EH (cell line): ENCODE measurements at places on chromosomes 12 and 14.

DNA sequence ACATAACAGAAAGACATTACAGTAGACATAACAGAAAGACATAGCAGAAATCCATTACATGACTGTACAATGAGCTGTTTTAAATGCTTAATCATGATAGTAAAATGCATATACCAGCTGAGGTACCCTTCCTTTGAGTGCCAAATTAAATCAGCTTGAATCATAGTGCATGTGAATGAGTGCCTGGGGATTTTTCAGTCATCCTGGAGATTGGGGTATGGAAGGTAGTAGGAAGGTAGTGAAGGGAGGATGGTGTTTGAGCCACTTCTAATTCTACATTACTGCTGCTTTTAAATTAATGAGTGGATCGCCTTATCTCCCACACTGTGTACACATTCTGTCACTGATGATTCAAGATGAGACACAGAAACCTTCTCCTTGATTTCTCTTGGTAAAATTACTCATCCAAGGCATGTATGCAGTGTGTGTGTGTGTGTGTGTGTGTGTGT lies 534.2 kb downstream of the LRFN5 start:
- DNase-seq = peak; percentile 1

GRCh38 chr12:41743835-41744234 lies 400.8 kb downstream of the GXYLT1 start:
- peak; percentile 0 for DNase-seq

DNA sequence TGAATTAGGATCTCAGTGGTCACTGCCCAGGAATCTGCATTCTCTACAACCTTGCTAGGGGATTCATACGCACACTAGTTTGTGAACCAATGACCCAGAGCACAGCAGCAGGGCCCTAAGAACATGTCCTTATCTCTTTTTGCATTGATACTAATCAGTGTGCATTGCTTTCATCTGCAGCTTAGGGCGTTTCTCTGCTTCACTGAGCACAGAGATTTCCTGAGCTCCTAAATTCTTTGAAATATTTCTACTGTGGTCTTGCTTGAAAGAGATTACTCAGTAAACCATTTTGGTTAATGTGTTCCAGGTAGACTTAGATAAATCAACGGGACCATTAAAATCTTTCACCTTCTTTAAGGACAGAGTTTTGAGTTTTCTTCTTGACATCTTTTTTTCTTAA lies 351.3 kb upstream of the KITLG start:
- DNase-seq = no peak

- peak; percentile 63 for DNase-seq
These were observed 11.9 kb downstream of the CFAP54 start for GRCh38 chr12:96501133-96501761.

DNA sequence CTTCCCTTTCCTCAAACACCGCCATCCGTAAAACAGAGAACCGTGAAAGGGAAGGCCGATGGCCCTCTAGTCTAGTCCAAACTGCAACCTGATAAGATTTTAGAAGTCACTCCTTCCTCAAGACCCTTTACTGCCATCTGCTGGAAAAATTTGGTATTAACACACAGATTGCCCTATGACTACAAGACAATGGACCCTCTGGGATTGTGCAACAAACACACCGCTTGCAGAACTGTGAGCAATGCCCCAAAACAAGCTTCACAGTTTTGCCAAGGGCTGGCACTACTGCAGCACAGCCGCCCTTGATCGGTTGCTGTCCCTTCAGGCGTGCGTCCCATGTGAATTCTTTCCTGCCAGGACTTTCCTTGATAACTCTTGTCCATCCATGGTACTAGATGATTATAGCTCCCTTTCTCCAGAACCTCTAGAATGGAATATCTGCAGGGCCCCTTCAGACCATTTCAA lies 23.1 kb downstream of the LLPH start:
- DNase-seq = peak; percentile 91

- no peak for DNase-seq
These were observed 245.7 kb downstream of the CEP128 start for GRCh38 chr14:80695869-80696268.

GRCh38 chr14:75449696-75450095 lies 21.9 kb downstream of the JDP2 start:
- DNase-seq = no peak

DNA sequence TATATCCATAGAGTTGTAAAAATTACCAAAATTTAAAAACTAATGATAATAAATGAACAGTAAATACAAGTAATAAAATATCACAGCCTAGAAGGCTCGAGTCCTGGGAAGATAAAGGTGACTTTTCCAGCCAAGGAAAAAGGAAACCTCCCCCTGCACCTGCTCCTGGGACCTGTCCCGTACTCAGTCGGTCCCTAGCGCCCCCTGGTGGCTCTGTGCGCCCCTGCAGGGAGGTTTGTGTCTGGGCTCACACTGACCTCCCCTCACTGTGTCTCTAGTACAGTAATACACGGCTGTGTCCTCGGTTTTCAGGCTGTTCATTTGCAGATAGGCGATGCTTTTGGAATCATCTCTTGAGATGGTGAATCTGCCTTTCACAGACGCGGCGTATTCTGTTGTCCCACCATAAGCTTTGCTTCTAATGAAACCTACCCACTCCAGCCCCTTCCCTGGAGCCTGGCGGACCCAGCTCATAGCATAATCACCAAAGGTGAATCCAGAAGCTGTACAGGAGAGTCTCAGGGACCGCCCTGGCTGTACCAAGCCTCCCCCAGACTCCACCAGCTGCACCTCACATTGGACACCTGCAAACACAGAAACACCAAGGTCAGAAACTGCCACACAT lies 1030.4 kb downstream of the TMEM121 start:
- no peak for DNase-seq

- no peak for DNase-seq
These were observed 1221.4 kb downstream of the VRK1 start for GRCh38 chr14:98018628-98019027.

DNA sequence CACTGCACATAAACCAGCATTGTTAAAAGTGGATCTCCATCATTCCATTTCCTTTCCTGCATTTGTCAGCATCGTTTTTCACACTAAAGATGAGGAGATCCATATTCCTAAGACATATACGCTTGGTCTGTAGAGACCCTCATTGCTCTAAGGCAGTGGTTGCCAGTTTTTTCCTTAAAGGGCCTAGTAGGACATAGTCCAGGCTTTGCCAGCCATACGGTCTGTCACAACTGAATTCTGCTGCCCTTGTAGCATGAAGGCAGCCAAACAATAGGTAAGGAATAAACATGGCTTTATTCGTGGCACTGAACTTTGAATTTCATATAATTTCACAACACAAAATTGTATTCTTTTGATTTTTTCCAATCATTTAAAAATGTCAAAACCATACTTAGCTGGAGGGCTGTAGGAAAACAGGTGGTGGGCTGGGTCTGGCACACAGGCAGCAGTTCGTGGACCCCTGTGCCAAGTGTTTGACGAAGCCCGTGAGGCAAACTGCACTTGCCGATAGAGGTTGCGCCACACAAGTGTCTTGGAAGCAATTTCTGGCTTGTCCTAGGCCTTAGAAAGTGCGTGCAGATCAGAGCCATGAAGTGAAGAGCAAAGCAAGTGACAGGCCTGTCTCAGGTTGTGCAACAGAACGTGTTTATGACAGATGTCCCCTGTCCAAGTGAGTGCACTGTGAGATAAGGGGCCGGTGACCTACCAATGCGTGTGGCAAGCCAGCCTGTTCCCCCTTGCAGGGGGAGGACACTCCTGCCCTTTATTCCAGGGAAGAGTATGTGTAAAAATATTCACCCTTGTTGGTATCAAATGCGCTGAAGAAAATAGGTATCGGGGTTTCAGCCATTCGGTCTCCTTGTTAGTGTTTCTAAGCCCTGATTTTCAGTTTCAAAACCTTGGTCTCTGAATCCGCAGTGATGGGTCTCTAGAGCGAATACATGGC lies 916 bp upstream of the CHPT1 start:
- no peak for DNase-seq

GRCh38 chr12:44812062-44812461 lies 64.1 kb downstream of the NELL2 start:
- DNase-seq = peak; percentile 1

DNA sequence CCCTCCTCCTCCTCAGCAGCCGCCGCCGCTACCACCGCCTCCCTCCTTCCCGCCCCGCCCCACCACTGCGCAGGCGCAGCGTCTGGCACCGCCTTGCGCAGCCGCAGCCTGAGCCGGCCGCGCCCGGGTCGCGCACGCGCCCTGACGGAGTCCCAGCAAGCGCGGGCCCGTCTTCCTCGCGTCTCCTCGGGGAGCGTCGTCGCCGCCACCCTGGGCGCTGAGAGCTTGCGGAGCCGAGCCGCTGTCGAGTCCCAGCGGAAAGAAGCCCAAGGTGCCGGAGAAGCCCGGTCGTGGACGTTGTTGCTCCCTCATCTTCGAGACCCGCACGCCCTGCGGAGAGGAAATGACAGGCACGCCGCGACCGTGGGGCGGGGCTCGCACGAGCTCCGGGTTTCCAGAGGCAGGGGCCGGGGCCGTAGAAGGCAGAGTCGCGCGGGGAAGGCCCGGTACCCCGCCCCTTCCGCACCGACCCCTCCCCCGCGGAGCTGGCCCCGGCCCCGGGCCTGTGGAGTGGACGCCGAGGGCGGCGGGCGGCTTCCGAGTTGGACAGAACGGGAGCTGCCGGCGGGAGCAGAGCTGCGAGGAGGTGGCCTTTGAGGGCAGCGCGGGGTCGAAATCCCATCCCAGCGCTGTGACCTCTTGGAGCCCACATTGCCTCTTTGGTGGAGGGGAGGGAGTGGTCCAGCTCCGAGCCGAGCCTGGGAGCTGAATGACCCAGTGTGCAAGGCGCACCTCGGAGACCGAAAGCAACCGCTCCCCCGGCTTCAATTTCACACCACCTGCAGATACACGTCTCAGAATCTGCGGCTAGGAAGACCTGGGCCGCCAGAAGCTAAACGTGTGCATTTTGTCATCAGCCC lies 469 bp upstream of the RAB35 start:
- peak; percentile 95 for DNase-seq

- no peak for DNase-seq
These were observed 38.4 kb upstream of the CCT2 start for GRCh38 chr12:69546693-69547438.

DNA sequence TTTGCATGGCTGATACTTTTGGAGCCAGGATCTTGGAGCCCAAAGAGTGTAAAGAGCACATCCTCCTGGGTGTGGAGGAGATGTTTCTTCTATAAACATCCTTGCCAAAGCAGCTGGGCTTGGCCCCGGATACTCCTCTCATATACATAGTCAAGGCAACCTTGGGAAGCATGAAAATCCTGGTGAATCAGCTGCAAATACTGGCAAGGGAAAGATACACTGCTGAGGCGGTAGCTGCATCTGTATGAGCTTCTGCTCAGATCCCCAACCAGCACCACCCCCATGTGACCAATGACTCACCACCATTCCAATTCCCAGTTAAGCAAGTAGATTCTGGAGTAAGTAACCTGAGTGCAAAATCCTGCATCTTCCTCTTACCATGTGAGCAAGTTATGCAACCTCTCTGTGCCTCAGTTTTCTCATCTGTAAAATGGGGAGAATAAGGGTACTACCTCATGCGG lies 567.4 kb downstream of the MED13L start:
- peak; percentile 92 for DNase-seq

- DNase-seq = no peak
These were observed 684 bp upstream of the ABCB9 start for GRCh38 chr12:122966743-122967550.

DNA sequence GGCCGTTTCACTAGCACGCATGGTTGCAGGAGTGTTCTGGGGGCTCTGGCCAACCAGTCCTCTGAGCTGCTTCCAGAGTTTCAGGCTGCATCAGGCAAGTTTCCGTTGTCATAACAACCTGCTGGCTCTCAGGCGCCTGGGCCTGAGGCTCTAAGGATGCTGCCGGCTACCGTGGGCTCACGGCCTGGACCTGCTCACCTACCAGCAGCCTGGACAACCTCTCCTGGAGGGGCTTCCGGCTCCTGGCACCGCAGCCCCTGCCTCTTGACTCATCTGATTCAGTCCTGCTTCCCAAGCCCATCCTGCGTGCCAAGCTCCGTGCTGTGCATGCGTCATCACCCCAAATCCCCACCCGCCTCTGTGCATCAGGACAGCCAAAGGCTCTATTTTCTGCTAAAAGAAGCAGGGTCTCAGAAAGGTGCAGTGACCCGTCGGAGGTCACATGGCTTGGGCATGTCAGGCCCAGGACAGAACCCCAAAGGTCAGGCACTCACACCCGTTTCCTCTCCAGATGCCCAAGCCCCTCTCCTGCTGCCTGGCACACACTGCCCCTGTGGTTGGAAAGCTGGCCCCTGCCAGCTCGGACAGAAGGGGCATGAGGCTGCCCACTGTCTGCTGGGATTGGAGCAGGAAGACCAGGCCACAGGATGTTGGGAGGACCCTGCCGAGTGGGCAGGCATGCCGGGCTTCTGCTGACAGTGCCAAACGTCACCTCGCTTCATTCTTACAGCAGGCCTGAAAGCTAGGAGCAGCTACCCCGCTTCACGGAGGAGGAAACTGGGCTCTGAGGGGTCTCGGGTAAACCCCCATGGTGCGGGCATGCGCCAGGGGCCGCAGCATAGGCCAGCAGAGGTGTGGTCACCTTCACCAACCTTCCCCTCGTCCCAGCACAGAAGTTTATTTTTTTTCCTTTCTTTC lies 5.7 kb downstream of the BEGAIN start:
- DNase-seq = no peak

- DNase-seq = peak; percentile 48
These were observed 125.1 kb downstream of the CRADD start for GRCh38 chr12:93802293-93802692.

- no peak for DNase-seq
These were observed 223.9 kb upstream of the DAAM1 start for GRCh38 chr14:58964598-58964928.

DNA sequence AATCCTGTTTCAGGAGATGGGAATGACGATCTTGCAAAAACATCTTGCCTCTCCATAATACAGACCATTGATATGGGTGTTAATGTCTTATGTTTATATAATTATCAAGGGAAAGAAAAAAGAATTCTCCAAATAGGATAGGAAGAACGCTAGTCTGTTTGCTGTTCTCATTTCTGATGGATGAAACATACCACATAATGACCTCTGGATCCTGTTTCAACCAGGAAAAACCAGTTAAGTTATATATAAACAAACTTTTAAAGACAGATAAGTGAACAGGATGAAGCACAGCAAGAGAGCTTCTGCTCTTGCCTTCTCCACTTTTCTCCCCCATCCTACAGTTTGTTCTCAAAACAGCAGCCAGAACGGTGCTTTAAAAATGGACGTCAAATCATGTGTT lies 27.8 kb downstream of the COQ6 start:
- DNase-seq = peak; percentile 80

- no peak for DNase-seq
These were observed 75.1 kb upstream of the SLC38A4 start for GRCh38 chr12:46900734-46901463.

- no peak for DNase-seq
These were observed 38.8 kb downstream of the HSD17B6 start for GRCh38 chr12:56801661-56802622.

DNA sequence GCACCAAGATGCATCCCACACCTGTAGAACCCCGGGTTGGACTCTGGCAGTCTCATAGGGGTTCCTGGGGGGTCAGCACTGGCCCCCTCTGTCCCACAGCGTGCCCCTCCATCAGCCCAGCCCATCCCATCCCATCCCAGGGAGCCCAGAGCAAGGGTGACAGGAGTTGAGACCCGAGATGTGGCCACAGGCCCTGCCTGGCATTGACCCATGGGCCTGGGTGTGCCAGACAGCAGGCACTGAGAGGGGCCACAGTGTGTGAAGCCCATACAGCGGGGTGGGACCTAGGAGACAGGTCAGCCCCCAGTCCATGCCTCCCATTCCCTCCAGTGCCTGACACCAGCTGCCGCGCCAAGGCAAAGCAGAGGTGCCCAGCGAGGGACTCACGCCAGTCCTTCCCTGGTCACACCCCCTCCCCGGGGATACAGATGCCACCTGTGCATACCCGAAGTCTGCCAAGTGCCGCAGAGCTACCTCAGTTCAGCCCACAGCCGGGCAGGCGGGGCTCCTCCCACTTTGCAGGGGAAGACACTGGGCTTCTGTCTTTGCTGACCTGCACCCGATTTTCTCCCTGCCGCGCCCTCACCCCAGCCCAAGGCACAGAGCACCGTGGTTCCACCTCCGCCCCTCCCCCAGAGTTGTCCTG lies 50.4 kb downstream of the CYP46A1 start:
- no peak for DNase-seq
